ENCODE measurements at places on chromosomes 7 and 10.

GRCh38 chr7:139423091-139423490 lies 60.4 kb downstream of the KLRG2 start:
- no peak for DNase-seq

GRCh38 chr7:139673230-139673629 lies 104.6 kb downstream of the HIPK2 start:
- DNase-seq, result peak; percentile 79

DNA sequence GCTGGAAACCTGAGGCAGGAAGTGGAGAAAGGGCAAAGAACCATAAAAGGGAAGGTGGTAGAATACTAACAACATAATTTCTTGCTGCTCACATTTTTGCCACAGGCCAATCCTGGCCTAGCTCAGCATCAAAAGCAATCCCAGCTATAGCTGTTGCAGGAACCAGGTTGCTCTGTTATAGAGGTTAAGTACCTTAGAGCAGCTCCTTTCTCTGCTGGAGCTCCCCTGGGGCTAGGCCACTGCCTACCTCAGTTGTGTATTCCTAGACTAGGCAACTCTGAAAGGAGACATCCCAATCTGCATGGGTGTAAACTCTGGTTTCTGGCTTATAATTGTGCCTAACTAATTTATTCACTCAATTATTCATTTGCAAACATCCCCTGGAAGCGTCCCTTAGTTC lies 108.4 kb downstream of the ZNF365 start:
- DNase-seq, result no peak

- no peak for DNase-seq
Measured at GRCh38 chr7:147535701-147536111, 1054.9 kb upstream of the C7orf33 start.

DNA sequence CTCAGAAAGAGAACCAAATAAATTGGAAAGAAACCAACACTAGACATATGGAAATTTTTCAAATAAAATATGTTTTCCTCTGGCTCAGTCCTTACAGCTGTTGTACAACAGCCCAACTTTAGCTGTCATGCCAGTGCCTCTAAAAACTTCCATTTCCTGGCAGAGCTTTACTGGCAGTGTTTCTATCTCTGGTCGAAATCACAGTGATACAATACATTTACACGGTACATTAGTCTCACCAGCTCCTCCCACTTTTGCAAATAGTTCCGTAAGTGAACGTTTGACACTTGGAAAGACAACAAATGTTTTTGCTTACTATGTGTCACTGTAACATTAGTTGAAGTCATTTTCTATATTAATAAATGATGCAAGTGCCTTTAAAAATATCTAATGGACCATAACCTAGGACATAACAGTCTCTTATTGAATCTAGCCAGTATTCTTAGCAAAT lies 29.8 kb downstream of the BCAP29 start:
- no peak for DNase-seq

DNA sequence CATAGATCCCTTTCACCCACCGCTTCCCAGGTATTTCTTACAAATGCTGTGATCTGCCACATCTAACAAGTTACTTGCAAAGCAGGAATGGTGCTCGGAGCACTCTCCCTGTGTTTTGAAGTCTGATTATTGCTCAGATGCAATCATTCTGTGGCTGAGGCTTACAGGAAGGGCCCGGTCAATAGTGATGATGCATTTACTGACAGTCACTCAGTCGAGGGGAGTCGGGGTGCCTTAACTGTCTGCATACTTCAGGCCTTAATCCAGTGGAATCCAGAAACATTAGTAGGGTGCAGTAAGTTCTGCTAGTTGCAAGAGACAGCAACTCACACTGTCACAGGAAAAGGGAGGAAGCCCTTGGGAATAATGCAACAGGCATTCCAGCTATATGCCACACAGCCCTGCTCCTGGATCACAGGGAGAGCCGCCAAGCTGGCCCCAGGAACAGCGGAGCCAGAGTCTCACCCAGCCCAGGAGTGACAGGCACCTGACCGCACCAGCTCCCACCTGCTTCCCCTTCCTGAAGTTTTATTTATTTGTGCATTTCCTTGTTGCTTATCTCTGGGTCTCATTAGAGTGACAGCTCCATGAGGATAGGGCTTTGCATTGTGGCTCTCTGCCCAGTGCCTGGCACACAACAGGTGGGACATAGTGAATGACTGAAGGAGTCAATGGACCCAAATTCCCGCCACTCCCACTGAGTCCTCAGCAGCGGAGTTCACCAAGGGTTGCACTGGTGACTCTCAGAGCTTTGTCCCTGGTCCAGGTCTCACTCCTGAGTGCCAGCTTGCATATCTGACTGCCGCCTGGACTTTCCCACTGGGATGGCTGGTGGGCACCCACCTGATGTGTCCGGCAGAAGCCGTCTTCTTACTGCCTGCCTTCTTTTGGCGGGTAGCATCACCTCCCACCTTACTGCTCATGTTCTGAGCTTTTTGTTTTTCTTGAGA lies 212.5 kb upstream of the SH2B2 start:
- no peak for DNase-seq

DNA sequence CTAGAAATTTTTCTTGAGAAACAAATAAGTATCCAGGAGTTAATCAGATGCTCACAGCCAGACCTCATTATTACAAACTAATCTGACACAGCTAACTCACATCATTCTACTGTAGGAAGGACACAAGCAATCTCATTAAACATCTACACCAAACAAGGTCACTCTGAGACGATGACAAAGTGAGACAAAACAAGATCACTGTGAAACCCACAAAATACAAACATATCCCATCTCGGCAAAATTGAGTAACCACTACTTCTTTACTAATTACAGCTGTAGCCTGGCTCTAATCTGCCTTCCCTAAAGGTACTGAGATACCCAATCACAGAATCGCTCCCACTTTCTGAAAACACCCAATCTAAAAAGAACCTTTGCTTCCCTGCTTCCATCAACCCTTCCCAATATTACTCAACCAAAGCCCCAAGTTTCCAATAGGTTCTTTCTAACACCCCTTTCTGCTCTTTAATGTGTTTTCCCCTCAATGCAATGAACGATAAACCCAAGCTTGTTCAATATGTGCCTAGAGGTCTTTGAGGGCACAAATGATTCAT lies 26.9 kb downstream of the CCDC6 start:
- DNase-seq, result no peak

- peak; percentile 72 for DNase-seq
Measured at GRCh38 chr10:60434418-60435046, 44.9 kb upstream of the ANK3 start.

- no peak for DNase-seq
Measured at GRCh38 chr7:45160417-45160881, 2.9 kb downstream of the RAMP3 start.

DNA sequence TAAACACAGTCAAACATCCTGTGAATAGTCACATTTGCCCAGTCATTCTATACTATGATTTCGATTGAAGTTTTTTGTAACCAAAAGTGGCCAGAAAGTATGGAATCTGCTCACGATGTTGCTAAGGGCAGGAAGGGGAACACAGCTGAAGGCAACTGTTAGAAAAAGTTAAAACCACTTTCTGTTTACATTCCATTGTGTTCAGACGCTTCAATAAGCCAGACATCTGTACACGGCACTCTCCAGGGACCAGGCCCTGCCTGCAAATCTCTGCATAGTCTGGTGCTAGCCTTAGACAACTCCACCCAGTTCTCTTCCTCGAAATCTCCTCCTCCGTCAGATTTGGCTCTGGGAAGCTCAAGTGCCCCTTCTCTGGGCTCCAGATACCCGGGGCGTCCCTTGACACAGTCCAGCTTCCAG lies 17.1 kb upstream of the TMEM120A start:
- DNase-seq, result no peak

DNA sequence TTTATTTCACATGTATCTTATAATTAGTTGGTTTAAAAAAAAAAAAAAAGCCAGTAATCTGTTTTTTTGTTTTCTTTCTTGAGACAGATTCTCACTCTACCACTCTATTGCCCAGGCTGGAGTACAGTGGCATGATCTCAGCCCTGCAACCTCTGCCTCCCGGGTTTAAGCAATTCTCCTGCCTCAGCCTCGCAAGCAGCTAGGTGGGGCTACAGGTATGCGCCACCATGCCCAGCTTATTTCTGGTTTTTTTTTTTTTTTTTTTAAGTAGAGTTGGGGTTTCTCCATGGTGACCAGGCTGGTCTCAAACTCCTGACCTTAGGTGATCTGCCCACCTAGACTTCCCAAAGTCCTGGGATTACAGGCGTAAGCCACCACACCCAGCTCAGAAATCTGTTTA lies 34.1 kb upstream of the CAPZA2 start:
- DNase-seq, result peak; percentile 51

- DNase-seq, result peak; percentile 28
Measured at GRCh38 chr7:4894482-4894881, 11.0 kb upstream of the RADIL start.

DNA sequence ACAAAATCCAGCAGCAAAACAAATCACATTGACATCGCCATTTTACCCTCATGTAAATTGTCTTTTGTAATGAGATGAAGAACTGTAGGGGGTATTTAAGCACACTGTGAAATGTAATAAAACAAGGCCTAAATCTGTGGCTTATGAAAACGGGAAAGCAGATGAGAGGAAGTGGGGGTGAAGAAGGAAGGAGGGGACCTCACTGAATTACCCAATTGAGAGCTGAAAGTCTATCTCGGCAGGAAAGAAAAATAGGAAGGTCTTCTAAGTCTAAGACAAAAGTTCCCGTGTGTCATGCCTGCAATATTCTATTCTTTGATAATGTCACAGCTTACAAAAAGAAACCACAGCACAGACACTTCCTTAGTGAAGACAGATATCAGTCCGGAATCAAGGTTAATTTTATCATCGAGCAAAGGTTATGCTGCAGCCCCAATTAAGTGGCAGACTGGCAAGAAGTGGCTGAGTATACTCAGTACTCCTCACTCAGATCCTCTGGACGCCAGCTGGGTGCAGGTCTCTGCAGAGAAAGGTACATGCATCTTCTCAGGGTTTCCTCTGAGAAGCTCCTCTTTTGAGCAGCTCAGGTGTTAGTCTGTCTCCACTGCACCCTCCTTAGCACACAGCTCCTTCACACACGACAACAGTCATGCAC lies 239.7 kb downstream of the FANK1 start:
- no peak for DNase-seq

DNA sequence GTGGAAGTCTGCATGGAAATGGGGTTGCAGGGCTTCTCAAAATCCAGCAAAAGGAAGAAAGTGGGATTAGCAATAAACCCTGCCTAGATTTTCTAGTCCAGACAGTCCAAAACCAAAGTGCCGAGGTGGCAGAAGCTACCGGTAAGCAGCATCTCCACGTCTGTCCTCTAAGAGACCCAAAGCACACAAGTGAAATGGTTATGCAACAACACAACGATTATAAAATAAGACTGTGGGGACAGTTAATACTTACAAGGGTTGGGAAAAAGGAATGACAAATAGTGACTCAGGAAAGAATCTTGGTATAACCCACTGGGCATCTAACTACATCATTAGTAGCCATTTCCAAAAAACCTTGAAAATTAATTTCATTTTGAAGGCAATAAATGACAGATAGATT lies 24.7 kb downstream of the CREB3L2 start:
- DNase-seq, result no peak

GRCh38 chr7:14400271-14400670 lies 410.8 kb upstream of the ETV1 start:
- DNase-seq, result no peak

DNA sequence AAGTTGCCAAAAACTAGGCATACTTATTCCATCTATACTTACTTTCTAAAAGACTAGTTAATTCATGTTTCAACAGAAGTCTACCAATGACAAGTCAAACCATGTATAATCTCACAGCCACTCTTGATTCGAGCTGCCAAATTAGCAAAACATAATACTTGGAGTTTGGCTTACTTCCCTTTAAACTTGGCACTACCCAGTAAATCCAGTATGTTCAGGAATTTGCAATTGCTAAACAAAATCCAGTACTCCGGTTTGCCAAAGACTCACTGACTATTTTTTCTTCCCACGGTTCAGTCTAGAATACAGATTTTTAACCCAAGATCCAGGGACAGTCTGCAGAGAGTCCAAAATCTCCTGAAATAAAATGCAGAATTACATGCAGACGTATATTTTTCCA lies 4.6 kb downstream of the OAT start:
- DNase-seq, result no peak

GRCh38 chr7:99312316-99313203 lies 13.1 kb upstream of the ARPC1A start:
- DNase-seq, result peak; percentile 87

- no peak for DNase-seq
Measured at GRCh38 chr10:72597897-72598296, 28.0 kb downstream of the MICU1 start.

DNA sequence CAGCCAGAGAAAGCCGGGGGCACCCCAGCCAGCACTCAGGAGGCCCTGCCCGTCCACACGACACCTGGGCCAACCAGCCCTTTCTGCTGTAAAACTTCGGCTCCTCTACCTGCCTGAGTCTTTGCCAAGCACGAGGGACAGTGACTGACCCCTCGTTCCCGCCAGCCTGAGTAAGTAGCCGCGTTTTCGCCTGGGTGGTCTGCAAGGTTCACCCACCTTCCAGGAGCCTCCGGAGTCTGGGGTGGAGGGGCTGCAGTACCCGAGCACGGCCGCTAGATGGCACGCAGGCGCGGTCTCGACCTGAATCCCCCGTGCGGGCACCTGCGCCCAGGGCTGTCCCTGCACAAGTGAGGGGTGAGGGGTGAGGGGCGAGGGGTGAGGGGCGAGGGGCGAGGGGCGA lies 192.7 kb downstream of the PTPRN2 start:
- DNase-seq, result peak; percentile 82

DNA sequence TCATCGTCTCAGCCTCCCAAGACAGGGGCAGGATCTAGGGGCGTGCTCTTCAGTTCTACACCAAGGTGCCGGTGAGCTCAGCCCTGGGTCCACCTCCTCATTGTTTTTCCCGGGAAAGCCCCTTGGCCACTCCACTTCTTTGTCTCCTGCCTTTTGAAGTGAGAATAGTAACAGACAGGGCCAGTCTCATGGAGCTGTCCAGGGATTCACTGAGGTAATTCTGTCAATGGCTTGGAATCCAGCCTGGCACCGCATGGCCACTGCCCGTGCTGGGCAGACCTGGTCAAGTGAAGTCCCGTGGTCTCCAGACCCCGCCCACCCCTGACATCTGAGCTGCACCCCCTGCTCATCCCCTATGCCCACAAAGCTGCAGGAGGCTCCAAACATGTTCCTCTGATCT lies 138.9 kb downstream of the TNS3 start:
- no peak for DNase-seq

- peak; percentile 74 for DNase-seq
Measured at GRCh38 chr7:146772601-146773000, 656.0 kb downstream of the CNTNAP2 start.

- DNase-seq, result no peak
Measured at GRCh38 chr7:90669492-90669891, 73.4 kb downstream of the CDK14 start.

GRCh38 chr10:12663863-12664262 lies 314.5 kb downstream of the CAMK1D start:
- no peak for DNase-seq
